ENCODE measurements at places on chromosomes 13 and 19.

GRCh38 chr19:50432221-50433028, at the start of gene MYBPC2:
Gene MYBPC2 (plus strand): TSS chr19:50432892. CDS start chr19:50432954, 62 bp downstream.
- DNase-seq, result peak; percentile 36

DNA sequence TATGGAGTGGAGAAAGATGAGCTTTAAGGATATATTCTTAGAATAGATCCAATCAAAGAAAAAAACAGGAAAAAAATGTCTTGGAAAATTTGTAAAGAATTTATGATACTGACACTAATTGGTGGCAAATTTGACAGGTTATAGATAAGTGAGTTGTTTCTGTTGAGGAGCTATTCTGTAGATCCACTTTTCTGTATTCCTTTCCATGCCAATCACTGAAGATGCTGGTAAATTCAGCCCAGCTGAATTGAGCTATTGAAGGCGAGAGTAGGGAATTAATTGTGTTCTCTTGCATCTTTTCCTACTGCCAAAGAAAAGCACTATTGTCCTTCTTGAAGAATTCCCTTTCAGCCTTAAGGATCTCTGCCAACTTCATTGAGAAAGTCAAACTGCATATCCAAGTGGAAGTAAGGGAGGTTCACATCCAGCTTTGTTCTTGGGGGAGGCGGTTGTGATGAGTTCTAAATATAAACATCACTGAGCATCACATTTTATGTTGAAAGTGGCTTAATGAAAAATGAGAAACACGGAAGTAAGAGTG, 113.1 kb downstream of the PCDH9 start:
- no peak for DNase-seq

DNA sequence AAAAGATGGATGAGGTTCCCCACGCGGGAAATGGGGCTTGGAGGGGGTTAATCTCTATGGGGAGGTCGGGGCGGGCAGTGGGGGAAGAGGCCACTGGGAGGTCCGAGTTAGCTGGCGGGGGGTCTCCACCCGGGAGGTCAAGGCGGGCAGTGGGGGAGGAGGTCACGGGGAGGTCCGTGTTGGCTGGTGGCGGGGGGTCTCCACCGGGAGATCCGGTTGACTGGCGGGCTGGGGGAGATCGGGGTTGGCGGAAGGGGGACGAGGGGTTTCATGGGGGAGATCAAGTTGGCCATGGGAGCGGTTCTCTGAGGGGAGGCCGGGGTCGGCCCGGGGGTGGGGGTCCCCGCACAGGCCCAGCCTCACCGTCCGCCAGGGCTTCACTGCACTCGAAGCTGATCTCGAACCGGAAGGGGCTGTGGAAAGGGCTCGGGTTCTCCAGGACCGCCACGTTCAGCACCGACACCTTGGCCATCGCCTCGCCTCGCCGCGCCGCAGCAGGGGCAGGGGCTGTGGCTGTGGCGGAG, 342 bp downstream of the ASF1B start:
- no peak for DNase-seq

- DNase-seq, result no peak
Observed at GRCh38 chr13:84630476-84630875, 748.2 kb upstream of the SLITRK1 start.

DNA sequence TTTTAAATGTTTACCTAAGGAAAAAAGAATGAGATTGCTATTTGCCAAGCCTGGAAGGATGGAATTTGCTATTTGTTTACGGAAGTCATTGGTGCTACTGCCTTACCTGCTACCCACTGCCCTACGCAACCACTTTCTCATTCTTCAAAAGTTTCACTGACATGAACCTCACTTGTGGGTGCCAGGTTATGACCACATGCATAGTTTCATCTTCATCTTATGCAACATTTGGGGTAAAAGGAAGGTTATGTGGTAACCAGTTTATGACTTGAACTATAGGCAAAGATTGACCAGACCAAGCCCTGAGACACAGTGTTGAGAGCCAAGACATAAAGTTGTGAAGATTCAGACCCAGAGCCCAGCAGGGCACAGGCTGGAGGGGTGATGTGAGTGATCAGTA, 142.5 kb downstream of the LACC1 start:
- DNase-seq, result peak; percentile 10

GRCh38 chr19:33796164-33796875, at the start of gene KCTD15:
Gene KCTD15 (plus strand): TSS chr19:33796870. CDS start chr19:33800455, 3,585 bp downstream.
- peak; percentile 39 for DNase-seq

GRCh38 chr19:35098413-35099049, 17.1 kb upstream of the FXYD3 start:
- DNase-seq, result no peak

GRCh38 chr13:79837741-79838450, 356.9 kb downstream of the NDFIP2 start:
- DNase-seq, result peak; percentile 34

DNA sequence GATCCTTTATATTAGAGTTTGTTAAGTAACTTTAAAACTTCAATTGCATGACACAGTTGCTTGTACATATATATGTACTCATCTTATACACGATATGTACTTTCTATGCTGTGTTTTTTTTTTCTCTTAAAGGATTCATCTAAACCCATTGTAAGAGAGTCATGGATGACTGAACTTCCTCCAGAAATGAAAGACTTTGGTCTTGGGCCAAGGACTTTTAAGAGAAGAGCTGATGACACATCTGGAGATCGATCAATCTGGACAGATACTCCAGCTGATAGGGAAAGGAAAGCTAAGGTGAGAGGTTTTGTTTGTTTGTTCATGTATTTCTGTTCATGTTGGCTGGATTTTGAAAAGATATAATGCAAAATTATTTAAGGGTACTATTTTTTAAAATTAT, 26.0 kb downstream of the GPALPP1 start:
- no peak for DNase-seq

GRCh38 chr13:30364133-30364532, 56.8 kb upstream of the KATNAL1 start:
- no peak for DNase-seq

DNA sequence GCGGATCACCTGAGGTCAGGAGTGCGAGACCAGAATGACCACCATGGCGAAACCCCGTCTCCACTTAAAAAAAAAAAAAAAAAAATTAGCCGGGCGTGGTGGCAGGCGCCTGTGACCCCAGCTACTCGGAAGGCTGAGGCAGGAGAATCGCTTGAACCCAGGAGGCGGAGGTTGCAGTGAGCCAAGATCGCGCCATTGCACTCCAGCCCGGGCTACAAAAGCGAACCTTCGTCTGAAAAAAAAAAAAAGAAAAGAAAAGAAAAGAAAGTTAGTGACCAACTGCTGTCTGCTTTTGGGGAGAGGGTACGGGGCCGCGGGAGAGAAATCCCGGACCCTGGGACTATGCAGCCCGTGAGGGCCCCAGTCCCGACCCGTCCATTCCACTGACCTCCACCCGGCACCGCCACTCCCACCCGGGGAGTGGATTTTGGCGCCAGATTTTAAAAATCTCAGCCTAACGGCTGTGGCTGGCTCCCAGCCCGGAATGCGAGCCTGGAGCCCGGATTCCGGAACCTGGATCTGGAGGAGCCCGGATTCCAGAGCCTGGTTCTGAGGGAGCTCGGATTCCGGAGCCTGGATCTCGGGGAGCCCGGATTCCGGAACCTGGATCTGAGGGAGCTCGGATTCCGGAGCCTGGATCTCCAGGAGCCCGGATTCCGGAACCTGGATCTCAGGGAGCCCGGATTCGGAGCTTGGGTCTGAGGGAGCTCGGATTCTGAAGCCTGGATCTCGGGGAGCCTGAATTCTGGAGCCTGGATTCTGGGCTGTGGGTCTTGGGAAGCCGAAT, 6.1 kb upstream of the LMNB2 start:
- no peak for DNase-seq

DNA sequence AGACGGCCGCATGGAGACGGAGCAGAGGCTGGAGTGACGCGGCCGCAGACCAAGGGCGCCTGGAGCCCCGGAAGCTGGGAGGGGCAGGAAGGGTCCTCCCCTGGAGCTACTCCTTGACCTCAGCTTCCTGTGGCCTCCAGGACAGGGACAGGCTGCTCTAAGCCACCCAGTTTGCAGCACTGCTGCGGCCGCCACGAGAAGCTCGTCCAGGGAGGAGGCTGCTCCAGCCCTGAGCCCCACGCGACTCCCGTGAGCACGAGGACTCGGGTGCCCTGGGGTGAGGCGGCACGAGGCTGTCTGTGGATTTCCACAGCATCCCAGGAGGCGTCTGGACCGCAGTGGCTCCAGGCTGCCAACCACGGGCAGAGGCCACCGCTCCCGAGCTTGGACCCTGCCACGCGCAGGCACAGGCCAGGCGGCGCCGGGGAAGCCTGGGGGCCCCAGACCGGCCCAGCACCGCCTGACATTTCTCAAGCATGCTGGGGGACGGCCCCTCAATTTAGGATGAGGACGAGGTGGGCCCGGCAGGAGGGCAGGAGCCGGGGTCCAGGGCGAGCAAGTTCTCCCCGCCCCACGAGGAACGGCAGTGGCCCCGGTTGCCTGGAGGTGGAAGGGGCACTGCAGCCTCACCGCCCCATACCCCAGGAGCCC, 10.7 kb downstream of the SBNO2 start:
- DNase-seq, result peak; percentile 63

DNA sequence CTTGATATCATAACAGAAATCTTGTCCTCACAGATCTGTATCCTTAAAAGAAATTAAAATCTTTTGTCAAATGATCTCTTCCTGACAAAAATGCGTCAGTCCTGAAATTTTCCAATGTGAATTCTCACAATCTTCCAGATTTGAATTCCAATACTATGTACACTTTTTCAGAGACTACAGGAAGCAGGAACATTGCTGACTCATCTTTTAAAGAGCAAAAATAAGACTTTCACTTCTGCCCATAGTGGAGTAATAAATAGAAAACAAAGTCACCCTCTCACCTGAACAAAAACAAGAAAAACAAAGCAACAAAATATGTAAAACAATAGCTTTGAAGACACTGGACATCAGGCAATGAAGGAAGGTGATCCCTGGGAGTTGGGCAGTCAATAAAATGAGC, 167.0 kb upstream of the IPO5 start:
- no peak for DNase-seq

- no peak for DNase-seq
Observed at GRCh38 chr19:52028780-52029123, 573 bp upstream of the ZNF614 start.

- DNase-seq, result peak; percentile 85
Observed at GRCh38 chr19:18785179-18786124, 5.7 kb downstream of the COMP start.

DNA sequence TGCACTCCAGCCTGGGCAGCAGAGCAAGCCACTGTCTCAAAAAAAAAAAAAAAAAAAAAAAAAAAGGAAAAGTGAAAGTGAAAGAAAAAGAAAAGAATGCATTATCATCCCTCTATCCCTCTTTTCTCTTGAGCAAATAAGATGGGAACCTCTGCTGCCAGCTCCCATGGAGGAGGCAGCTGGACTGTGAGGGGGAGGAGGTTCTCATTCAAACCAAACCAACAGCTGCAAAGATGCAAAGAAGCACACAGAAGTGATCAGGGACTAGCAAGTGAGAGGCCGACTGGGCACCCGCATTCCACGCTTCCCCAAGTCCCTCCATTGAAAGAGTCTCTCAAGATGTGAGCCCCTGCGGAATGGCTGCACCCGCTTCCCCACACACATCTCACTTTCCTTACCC, 63.5 kb downstream of the TSHZ3 start:
- no peak for DNase-seq

DNA sequence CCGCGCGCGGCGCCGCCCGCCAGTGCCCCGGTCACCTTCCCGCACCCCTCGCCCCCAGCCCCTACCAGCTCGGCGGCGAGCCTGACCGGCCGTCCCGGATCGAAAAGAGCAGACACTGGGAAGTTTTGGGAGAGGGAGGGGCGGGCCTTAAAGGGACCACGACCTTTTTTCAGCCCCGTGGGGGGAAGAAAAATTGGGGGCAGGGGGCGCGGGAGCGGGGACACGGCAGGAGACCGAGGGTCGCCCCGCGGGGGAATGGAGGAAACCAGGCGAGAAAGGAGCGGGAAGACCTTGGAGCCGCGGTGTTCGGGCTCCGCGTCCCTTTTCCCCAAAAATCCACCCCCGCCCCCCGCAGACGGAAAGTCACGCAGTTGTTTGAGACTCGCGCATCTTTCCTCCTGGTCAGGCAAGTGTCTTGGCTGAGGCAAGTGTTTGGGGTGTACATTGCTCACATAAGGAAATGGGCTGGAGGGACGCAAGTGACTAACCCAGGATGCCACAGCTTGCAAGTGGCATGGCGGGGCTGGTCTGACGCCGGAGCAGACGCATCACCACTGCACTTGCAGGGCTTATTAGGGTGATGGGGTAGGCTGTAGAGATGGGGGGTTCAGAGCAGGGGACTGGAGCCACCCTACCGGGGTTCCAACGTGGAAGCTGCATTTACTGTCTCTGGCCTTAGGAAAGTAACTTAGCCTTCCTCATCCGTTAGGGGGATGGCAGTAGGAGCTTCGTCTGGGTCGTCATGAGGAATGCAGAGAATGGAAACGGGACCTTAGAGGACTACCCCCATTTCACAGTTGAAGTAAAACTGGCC, 2.7 kb upstream of the HNRNPL start:
- DNase-seq, result peak; percentile 76

- no peak for DNase-seq
Observed at GRCh38 chr19:42053037-42053935, 16.7 kb downstream of the GRIK5 start.

- DNase-seq, result no peak
Observed at GRCh38 chr19:44666852-44667556, 4.3 kb upstream of the CEACAM19 start.

- peak; percentile 44 for DNase-seq
Observed at GRCh38 chr19:34963573-34964406, at the start of gene ZNF792. Gene ZNF792 (minus strand): TSS chr19:34964229. CDS start chr19:34963662, 567 bp downstream.

DNA sequence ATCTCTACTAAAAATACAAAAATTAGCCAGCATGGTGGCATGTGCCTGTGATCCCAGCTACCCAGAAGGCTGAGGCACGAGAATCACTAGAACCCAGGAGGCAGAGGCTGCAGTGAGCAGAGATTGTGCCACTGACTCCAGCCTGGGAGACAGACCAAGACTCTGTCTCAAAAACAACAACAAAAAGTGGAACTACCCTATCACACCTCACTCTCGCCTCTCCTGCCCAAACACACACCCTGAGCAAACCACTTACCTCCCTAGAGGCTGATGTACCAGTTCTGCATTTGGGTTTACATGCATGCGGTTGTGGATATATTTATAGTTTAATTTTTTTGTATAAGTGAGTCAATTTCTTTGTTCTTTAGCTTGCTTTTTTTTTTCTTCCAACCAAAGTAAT, 7.7 kb upstream of the PTOV1 start:
- DNase-seq, result no peak

DNA sequence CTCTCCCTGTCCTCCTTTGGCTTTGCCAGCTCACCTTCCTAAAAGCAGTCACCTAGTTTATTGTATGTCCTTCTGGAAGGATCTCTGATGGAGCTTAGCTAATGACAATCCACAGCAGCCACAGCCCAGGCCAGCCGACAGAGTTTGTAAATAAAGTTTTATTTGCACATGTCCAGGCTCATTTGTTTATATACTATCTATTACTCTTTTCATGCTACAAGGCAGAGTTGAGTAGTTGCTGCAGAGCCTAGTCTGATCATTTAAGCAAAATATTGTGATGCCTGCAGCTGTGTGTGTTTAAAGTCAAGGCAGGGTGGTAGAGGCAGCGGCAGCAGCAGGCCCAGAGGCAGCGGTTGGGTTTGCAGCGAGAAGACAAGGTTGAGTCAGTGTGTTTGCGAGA, 32.6 kb downstream of the NKPD1 start:
- DNase-seq, result no peak

- DNase-seq, result no peak
Observed at GRCh38 chr19:30529876-30530275, 157.7 kb downstream of the ZNF536 start.

GRCh38 chr13:46628622-46629365, 75.8 kb downstream of the LRCH1 start:
- no peak for DNase-seq
